Thoracic aorta (tissue), 2 donors: ENCODE measurements at places on chromosomes 6 and 20.

DNA sequence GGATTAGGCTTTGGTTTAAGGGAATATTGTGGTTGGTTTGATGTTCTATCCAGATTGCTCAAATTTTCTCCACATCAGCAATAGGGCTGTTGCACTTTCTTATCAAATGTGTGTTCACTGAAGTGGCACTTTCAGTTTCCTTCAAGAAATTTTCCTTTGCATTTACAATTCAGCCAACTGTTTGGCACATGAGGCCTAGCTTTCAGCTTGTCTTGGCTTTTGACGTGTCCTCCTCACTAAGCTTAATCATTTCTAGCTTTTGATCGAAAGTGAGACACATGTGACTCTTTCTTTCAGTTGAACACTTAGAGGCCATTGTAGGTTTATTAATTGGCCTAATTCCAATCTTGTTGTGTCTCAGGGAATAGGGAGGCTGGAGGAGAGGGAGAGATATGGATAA, 104.8 kb downstream of the FLRT3 start:
- no peak for DNase-seq

GRCh38 chr6:76052314-76052713, 20.1 kb downstream of the IMPG1 start:
- no peak for DNase-seq

- DNase-seq: no peak
Measured at GRCh38 chr20:43193443-43193842, 3.7 kb upstream of the PTPRT start.

GRCh38 chr6:31655349-31656237, at the start of gene APOM:
Gene APOM, plus strand, starts transcription at chr6:31655894. Its CDS starts 73 bp downstream, at chr6:31655967.
- no peak for DNase-seq

DNA sequence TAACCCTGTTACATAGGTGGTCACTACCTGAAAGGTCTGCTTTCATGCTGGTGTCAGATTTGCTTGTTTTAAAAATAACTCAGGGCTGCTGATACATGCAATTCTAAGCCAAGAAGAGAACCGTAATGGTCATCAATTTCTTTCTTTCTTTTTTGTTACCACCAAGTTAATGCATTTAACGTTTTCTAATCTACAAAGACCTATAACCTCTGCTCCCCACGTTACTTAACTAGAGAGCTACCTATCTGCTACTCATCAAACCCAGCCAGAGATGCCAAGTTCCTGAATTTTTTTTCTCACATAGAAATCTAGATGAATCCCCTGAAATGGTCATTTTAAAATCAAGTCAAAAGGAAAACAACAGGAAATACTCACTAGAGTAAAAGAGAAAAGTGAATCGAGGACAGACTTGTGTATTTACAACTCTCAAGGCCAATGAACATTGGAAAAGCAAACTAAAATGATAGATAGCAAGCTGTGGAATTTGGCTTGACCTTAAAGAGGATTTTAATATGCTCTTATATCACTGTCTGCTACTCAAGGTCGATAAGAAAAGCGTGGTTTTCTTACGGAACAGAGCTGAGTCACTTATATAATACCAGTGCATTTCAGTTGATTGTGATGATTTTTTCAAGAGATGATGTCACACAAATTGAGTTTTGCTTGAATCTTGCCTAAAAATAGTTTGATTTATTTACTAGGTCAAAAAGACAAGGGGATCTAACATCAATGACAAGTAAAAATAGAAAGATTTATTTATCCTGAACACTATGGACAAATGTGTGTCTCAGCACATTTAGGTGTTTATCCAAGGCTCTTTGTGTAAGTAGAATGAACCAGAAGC, 67.9 kb downstream of the SGK1 start:
- no peak for DNase-seq

DNA sequence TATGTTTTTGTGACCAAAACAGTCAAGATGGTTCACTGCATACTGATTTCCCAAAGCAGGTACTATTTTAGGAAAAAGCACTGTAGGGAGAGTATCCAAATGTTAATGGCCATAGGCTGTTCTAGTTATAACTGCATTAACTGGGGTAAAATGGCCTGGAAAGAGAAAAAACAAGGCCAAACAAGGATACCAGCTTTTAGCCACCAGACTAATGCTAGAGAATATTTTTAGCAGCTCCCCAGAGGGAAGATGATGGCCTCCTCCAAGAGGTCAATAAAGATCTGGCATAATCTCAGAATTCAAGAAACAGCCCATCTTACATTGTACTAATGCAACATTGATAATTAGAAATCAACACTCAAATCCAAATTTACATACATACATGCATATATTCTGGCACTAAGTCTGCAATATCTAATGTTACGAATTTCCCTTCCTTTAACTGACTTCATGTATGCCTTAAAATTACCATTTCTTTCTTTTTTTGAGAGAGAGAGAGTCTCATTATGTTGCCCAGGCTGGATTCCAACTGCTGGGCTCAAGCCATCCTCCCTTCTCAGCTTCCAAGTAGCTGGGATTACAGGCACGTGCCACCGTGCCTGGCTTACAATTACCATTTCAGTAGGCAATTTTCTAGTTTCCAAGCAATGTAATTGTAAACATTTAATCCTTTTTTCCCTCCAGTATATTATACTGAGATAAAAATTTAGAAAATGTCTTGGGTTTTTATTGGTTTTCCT, 9.3 kb downstream of the COX7A2 start:
- DNase-seq: no peak

GRCh38 chr20:12827816-12828385, 180.9 kb upstream of the SPTLC3 start:
- no peak for DNase-seq

GRCh38 chr6:31629014-31629413, 8.5 kb downstream of the PRRC2A start:
- no peak for DNase-seq

- no peak for DNase-seq
Measured at GRCh38 chr6:125966569-125966968, 10.0 kb downstream of the HINT3 start.

DNA sequence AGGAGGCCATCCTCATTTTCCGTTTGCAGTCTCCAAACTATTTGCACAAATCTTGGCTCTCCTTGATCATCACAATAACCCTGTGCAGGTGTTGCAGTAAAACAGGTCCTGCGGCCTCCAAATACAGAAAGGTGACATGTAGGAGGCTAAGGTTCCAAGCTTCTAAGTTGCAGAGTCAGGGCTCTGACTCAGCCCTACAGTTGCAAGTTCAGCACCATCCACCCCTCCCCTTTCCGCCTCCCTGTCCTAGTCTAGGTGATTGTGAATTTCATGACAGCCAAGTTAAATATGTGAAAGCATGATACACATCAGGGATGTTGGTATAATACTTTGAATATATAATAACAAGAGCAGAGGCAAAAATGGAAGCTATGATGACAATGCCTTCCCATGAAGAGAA, 317.3 kb upstream of the CDH4 start:
- DNase-seq: no peak

GRCh38 chr6:132494954-132495353, 18.0 kb downstream of the STX7 start:
- DNase-seq: no peak

DNA sequence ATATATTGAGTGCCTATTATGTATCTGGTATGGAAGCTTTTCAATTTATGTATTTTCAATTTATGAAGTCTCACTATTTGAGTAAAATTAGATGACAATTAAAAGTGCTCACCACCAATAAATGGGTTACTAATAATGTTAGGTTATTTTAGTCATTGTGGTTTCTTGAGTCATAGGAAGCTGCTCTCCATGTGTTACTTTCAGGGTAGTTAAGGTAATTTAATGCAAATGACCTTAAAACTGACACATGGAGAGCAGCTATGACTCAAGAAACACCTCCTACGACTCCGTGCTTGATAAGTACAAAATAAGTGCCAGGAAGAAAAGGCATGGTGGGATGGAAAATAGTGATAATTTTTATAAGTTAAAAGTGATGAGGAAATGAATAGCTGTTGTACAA, 16.5 kb upstream of the TINAG start:
- DNase-seq: no peak

- no peak for DNase-seq
Measured at GRCh38 chr6:155264693-155265320, 994 bp downstream of the CLDN20 start.

DNA sequence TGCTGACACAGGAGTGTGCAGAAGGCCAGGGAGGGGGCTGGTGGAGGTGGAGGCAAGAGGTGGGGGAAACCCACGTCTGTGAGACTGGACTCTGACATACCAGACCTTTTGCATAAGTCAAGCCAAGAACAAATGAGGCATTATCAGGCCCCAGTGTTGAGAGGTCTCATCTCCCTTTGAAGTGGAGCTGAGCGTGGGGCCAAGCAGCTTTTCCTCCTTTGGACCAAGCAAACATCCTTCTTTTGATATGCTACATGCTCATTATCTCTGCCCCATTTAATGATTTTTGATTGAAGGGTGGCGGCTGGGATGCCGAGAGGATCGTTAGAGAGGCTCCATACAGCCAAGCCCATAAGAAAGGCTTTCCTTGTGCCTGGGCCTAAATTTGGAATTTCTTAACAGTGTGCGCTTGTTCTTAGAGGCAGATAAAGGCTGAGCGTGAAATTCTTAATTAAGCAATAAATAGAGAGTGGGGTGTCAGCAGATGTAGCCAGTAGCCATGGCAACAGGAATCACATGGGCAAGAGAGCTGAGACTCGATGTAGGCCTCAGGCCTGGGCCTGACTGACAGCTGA, 244.5 kb downstream of the PKHD1 start:
- DNase-seq: no peak

DNA sequence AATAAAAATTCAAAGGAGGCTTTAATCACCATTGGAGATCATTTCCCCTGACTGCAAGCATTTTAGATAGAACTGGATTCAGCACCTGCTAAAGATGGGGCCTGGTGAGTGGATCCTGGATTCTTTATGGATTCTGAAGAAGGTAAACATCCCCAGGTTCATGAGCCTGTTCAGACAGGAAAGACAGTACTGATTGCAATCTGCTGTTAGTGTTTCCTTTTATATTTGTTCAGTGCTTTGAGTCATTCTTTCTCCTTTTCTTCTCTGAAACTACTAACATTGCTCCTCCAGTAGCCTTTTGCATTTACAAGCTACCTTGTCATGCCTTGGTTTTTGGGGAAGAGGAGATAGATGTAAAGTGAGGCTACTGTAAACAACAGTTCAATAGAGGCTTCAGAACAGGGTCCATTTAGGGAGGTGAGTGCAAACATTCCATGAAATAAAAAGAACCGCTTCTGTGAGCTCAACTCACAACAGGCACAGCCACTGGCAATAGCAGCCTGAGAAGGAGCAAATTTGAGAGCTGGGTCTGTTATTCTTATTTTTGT, 66.4 kb upstream of the PRL start:
- no peak for DNase-seq

- no peak for DNase-seq
Measured at GRCh38 chr6:33708516-33709204, 2.8 kb downstream of the UQCC2 start.
